GM12891 (cell line): ENCODE measurements at places on chromosomes 11 and 22.

DNA sequence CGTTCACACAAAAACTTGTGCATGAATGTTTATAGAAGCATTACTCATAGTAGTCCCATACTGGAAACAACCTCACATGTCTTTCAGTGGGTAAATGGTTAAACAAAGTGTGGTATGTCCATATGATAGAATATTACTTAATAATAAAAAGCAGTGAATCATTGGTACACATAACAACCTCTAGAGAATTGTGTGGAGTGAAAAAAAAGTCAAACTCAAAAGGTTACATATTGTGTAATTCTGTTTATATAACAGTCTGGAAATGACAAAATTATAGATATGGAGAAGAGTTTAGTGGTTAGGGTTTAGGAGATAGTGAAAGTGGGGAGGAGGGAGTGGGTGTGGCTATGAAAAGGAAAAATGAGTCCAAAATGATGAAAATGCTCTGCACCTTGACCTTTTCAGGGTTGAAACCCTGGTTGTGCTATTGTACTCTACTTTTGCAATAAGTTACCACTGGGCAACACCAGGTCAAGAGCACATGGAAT, 243.4 kb upstream of the DDI1 start:
- no peak for DNase-seq

- no peak for DNase-seq
Measured at GRCh38 chr22:46007003-46007847, 30.3 kb upstream of the WNT7B start.

DNA sequence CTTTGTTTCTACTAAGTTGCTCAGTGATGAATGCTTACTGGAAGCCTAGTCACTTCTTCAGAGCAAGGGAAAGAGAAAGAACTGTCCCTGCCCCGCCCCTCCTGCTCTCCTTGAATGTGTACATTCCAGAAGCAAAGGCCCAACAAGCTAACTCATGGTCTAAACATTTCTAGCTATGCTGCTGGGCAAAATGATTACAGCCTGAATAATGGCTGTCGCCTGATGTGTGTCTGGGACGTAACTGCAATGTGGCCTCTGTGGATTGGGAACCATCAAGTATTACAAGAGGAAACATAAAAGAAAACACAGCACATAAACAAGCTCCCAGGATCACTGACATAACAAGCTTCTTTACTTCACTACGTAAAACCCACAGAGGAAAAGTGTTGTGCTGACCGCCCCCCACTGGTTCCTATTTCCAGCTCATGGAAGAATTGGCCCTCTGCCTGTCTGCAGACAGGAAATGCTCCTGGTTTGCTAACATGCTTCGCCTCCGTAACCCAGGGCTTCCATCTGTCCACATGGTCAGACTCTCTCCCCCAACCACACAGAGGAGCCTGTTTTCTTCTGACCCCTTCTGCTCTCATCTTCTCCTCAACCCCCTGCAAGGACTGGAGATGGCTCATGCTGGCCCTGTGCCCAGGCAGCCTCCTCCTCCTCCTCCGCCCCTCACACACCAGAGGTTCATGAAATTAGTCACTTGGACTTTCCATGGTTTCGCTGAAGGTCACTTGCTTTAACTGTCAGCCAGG, 187.2 kb downstream of the MAML2 start:
- no peak for DNase-seq

- no peak for DNase-seq
Measured at GRCh38 chr11:88596786-88597185, 259.2 kb upstream of the CTSC start.

- DNase-seq, result no peak
Measured at GRCh38 chr11:105100981-105101630, 38.5 kb downstream of the CARD18 start.

- no peak for DNase-seq
Measured at GRCh38 chr11:102560555-102561011, 30.0 kb upstream of the MMP7 start.

DNA sequence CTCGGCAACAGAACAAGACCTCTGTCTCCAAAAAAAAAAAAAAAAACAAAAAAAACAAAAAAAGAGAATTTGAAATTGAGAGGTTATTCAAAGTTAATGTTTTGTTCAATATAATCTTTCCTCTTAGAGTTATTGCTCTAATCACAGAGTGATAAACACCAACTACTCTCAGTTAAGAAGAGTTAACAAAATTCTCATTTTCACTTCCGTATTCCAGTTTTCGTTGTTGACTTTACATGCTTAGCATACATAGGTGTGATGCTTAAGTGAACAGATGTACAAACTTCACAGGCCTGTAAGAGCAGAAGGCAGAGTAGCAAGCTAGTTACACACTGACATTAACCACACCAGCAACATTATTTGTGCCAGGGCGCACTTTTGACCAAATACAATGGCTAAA, 12.3 kb downstream of the EIF4ENIF1 start:
- peak; percentile 30 for DNase-seq

DNA sequence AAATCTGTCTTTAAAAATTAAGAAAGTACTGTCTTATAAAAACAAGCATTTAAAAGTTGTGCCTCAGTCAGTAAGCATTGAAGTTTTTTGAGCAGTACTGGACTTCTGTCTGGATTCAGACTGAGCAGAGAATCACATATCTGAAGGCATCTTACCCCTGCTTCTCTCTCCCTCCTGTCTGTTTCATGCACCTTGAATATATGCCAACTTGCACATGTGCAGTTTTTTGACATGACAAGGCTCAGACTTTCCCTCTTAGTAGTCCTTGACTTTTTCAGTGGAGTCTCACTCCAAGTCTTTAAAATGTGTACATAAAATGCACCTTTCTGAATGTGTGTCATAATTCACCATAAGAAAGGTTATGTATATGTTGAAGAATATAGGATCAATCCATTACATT, 19.8 kb downstream of the SPECC1L start:
- no peak for DNase-seq

- DNase-seq, result peak; percentile 84
Measured at GRCh38 chr22:23289851-23290724, 109.8 kb downstream of the BCR start.

- DNase-seq, result no peak
Measured at GRCh38 chr22:17726006-17726927, 48.0 kb downstream of the BID start.

DNA sequence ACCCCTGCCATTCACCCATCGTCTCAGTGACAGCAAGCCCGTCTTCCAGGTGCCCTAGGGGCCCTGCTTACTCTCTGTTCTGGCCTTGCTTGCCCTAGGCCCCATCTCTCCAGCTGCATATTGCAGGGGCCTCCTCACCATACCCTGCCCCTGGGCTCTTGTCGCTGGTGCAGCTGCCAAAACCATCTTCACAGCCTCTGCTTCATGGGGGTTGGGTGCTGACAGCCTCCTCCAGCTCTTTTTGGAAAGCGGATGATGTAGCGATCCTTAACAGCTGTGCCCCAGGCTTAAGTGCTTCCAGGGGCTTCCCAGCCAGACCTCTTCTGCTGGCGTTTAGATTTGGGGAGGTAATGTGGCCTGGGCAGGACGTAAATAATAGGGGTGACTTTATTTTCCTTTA, 61.2 kb upstream of the SUSD2 start:
- DNase-seq, result no peak

GRCh38 chr22:22928666-22929380, 41.2 kb downstream of the IGLL5 start:
- DNase-seq, result peak; percentile 88

- no peak for DNase-seq
Measured at GRCh38 chr11:128828350-128828749, 38.7 kb downstream of the KCNJ1 start.

DNA sequence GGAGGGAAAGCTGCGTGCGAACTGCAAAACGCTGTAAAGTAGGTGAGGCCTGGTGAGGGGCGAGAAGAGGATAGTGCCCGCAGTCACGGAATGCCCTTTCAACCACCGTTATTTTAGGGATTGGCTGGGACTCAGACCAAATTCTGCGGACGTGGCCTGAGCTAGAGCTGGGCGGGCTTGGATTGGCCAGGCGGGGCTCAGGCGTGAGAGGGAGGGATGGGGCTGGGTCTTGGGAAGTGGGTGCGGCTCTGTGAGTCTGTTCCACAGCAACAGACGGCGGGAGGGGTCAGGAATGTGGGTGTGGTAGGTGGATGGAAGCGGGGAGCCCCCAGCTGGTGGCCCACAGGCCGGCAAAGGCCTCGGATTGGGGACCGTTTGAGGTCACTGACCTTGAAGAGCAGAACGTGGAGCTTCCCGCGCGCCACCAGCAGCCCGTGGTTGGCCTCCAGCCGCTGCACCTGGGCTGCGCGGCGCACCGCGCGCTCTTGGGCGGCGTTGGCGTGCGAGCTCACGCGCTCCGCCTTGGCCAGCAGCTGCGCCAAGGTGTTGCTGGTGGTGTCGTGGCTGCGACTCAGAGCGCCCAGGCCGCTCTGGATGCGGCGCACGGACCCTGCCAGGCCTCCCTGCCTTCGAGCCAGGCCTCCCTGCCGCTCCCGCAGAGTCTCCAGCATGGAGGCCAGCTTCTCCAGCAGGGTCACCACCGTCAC, 444 bp downstream of the CAVIN3 start:
- peak; percentile 35 for DNase-seq

GRCh38 chr11:25483915-25484635, 847.9 kb upstream of the ANO3 start:
- DNase-seq, result no peak

DNA sequence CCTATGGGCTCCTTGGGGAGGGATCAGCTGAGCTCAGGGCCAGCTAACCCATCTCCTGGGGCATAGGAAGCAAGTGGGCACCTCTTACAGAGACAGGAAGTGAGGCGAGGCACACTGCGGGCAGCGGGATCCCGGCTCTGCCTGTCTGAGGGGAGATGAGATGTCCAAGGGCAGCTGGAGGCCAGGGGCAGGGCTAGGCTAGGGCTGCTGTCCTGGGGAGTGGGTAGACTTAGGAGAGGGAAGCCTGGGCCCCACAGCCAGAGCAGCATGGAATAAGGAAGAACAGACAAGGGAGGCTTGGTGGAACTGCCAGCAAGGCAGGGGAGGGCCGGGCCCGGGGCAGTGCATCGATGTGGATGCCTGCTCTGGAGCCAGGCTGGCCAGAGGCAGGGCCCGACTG, 76.3 kb downstream of the MORC2 start:
- DNase-seq, result peak; percentile 12

GRCh38 chr11:81071606-81072005, 1630.8 kb upstream of the TENM4 start:
- DNase-seq, result no peak

GRCh38 chr11:95641495-95641894, 148.1 kb downstream of the FAM76B start:
- DNase-seq, result peak; percentile 16

DNA sequence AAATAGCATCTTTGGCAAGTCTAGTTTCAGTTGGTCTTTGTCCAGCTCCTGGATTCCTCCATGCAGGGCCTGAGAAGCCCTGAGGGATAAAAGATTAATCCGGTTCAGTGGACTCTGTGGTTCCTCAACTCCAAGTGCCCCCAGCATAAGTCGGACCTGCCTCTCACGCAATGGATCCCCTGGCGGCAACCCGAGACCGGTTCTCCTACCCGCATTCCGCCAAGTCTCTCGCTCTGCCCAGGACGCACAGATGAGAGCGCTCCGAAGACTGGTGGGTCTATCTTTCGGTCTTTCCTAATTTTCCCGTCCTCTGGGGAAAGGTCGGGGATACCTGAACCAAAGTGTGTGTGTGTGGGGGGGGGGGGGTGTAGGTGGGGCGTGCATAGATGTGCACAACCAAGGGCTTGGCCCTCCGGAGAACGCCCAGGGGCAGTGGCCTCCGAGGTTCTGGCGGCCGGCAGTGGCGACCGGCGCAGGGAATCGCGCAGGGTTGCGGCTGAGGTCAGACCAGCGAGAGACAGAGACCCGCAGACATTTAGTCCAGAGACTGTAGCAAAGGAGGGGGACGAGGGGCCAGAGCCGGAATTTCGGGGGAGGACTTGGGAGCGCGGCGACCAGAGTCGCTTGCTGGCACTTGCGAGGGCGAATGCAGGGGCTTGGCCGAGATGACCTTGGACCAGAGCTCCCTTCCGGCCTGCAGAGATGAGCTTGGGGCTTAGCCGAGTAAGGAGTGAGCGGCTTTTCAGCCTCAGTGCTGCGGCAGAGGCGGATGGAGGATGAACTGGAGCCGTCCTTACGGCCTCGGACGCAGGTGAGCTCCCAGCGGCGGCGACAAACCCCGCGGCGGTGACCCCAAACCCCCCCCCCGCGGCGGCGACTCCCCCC, 712 bp upstream of the SLC2A11 start:
- DNase-seq, result peak; percentile 65

DNA sequence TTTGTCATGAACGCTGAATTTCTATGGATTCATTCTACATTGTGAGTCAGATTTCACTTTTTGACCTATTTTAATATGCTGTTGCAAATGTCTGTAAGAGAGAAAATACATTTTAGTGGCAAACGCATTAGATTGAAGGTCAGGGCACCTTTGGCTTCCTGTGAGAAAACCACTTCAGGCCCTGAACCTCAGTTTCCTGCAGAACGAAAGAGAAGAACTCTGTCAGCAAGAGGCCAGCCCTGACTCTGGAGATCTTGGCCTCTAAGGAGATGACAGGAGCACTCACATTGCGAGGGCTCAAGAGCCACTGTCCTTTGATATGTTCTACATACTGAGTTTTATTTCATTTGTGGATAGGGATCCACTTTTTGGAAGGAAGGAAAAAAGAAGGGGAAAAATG, 83.6 kb downstream of the KCNJ1 start:
- no peak for DNase-seq

DNA sequence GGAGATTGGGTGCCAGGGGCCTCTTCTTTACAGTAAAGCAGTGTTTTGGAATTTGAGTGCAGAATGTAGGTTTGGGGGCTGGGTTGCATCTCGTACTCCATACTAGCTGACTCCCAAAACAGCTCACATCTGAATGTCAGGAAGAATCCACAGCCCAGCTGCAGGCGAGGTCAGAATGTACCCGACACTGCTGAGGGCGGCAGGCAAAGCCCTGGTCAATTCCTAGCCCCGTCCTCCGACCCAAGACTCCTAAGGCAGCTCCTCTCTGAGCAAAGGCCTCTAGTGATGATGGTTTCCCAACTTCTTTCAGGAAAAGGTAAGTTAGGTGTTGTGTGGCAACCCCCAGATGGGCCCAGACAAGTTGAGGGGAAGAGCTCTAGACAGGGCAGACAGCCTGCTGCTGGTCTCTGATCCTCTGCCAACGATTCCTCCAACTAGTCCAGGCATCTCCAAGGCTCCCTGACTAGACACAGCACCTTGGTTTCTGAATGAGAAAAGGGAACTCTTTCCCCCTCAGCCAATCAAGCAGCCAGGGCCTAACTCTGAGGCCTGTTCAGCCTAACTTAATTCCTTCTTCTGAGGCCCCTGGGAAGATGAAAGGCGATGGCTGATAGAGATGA, 8.6 kb downstream of the LARGE2 start:
- DNase-seq, result no peak

DNA sequence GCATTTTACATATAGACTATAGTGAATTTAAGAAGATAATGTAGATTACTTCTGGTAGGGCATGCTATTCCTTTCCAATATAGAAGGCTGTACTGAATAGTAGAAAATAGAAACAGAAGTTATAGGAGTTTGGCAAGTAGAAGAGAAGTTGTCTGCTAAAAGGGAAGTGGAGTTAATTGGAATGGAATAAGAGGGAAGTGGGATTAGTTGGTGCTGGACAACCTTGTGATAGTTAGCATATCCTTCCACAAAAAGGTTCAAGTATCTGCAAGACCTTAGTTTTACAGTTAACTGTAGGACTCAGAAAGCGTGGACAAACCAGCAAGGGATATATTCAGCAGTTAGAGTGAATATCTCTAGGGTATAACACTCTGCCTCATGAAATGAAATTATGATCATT, 185.5 kb downstream of the SWAP70 start:
- DNase-seq, result no peak
